ENCODE measurements at places on chromosomes 2 and 18. TPM values are rescaled to one million over a fixed set of nuclear protein-coding genes. Genes with fewer than 3 reads are reported as not detected.

- no peaks in the 10 kb centered on the region for H3K4me1 ChIP-seq
- no peak for DNase-seq
- no peaks in the 10 kb centered on the region for H3K27me3 ChIP-seq
- H3K4me3 ChIP-seq = no peak overlapping the region
- H3K27ac ChIP-seq = no peak overlapping the region
Observed at GRCh38 chr18:66662632-66663031, 58.7 kb upstream of the CDH19 start.

- no peak overlapping the region for H3K27ac ChIP-seq
- no peaks in the 10 kb centered on the region for H3K4me1 ChIP-seq
- no peaks in the 10 kb centered on the region for H3K36me3 ChIP-seq
- H3K4me3 ChIP-seq = no peak overlapping the region
- H3K27me3 ChIP-seq = no peaks in the 10 kb centered on the region
- no peak for DNase-seq
Observed at GRCh38 chr18:40984856-40985255, 970.2 kb upstream of the PIK3C3 start.

Gene RND3
- 144 TPM for total RNA-seq

- H3K4me3 ChIP-seq = no peak overlapping the region
- H3K4me1 ChIP-seq = no peaks in the 10 kb centered on the region
- no peak for DNase-seq
- peaks cover 38% of the 10 kb centered on the region for H3K27me3 ChIP-seq
- H3K36me3 ChIP-seq = no peaks in the 10 kb centered on the region
Observed at GRCh38 chr18:23810396-23810795, 121.1 kb downstream of the LAMA3 start.

Gene LAMA1
- 99.8 TPM for total RNA-seq

Gene UGT1A3
- total RNA-seq = not detected

- no peak overlapping the region for H3K27ac ChIP-seq
- no peak for DNase-seq
- no peak overlapping the region for H3K4me3 ChIP-seq
- H3K4me1 ChIP-seq = peaks cover 41% of the 10 kb centered on the region
- H3K36me3 ChIP-seq = no peaks in the 10 kb centered on the region
Observed at GRCh38 chr2:152380261-152381055, 45.5 kb downstream of the FMNL2 start.

DNA sequence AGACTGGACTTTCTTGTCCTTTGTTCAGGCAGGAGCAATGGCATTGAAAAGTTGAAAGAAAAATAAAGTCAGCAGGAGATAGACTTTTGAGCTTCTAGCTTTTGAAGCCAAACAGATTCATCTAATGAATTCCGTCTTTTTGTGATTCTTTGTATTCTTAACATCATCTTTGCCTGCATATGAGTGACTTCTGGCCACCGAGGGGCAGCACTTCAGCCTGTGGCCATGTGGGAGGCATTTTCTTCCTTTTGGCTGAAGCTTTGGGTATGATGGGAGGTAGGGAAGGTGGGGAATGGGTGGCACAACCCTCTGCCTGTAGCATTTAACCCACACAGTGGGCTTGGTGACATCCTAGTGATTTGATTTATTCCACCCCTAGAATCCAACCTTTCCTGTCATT is 220.6 kb downstream of the SETBP1 start:
- no peaks in the 10 kb centered on the region for H3K36me3 ChIP-seq
- H3K27ac ChIP-seq = no peak overlapping the region
- H3K4me1 ChIP-seq = peaks cover 6% of the 10 kb centered on the region
- no peaks in the 10 kb centered on the region for H3K27me3 ChIP-seq

- DNase-seq = no peak
- no peak overlapping the region for H3K27ac ChIP-seq
- H3K4me1 ChIP-seq = peaks cover 16% of the 10 kb centered on the region
- no peak overlapping the region for H3K4me3 ChIP-seq
- H3K36me3 ChIP-seq = peaks cover 15% of the 10 kb centered on the region
Observed at GRCh38 chr18:59466980-59467379, 107.9 kb upstream of the LMAN1 start.

All from mesothelial cell of epicardium (in vitro differentiated cells).